Activated T-cell treated with anti-CD3 and anti-CD28 coated beads for 24 hours (primary cell): ENCODE measurements at places on chromosomes 13 and 19.

- DNase-seq, result no peak
Measured at GRCh38 chr19:12034620-12035019, 859 bp downstream of the ZNF433 start.

DNA sequence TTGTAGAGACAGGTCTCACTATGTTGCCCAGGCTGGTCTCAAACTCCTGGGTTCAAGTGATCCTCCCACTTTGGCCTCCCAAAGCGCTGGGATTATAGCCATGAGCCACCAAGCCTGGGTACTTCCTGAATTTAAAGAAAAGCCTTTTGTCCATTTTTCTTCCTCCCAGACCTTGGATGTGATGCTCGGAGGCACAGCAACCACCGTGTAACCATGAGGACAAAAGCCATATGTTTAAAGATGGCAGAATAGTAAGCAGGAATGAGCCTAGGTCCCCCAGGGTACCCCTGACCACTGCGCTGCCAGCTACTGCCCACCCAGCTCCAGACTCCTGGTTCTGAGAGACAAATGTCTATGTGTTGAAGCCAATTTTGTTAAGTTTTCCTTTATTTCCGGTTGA, 31.1 kb downstream of the ZC3H4 start:
- no peak for DNase-seq

DNA sequence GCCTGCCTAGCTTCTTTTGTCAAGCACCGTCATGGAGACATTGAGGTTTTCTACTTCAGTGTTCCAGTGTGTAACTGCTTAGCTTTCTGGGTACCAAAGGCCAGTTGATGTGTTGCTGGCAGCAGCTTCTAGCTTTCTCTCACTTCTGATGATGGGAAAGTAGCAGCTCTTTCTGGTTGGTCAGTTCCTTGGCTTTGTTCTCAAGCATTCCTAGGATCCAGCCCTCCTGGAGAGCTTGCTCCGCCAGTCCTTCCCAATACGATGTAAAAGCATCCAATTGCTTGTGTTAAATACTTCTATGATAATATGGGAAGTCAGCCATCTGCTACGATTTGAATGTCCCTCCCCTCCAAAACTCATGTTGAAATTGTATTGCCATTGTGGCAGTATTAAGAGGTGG, 182.8 kb downstream of the UGGT2 start:
- DNase-seq, result no peak

GRCh38 chr13:45575830-45576180, 39.7 kb downstream of the ERICH6B start:
- DNase-seq, result no peak

DNA sequence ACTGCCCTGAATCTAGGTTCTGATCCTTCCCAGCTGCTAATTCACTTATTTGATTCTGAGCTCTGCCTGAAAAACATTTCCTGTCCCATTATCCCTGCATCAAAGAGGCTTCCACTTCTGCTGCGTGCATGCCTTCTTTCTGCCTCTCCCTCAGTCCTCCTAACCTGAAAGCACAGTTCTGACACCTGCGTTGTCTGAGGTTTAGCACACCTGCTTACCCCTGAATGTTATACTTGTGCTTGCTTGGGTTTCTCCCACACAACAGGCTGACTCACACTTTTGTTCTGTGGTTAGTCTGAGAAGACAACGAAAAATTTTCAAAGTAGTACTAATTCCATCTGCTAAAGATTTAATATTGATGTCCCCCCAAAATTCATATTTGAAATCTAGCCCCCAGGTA, 3.1 kb upstream of the SOHLH2 start:
- DNase-seq, result no peak

- DNase-seq, result no peak
Measured at GRCh38 chr13:34152409-34152808, 334.5 kb downstream of the RFC3 start.

DNA sequence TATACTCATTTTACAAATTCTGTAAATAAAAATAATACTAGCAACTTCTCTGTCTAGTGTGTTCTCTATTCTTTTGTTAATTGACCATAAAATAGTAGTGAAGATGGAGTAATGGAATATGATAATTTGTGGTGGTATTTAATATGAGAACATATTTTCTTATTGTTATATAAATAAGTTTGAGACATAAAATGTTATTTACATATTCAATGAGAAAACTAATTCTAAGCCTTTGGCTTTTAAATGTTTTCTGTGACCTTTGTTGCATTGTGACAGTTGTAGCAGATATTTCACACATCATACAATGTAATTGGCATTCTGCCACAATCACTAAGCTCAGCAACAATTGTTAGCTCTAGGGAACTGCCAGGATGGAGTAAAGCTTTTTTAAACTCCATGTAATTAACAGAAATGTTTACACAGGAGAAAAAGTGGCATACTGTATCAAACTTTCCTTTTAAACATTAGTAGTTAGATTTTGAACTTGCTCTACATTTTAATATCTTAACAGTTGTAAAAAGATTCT, 562.1 kb upstream of the PCDH9 start:
- no peak for DNase-seq

- DNase-seq, result no peak
Measured at GRCh38 chr13:104571161-104571892, 1505.1 kb upstream of the SLC10A2 start.
